ENCODE measurements at places on chromosomes 1 and 21.

GRCh38 chr1:111880881-111881837 lies 108.3 kb downstream of the KCND3 start:
- no peak for DNase-seq

- DNase-seq = no peak
Measured at GRCh38 chr1:78673120-78673519, 23.5 kb downstream of the IFI44 start.

DNA sequence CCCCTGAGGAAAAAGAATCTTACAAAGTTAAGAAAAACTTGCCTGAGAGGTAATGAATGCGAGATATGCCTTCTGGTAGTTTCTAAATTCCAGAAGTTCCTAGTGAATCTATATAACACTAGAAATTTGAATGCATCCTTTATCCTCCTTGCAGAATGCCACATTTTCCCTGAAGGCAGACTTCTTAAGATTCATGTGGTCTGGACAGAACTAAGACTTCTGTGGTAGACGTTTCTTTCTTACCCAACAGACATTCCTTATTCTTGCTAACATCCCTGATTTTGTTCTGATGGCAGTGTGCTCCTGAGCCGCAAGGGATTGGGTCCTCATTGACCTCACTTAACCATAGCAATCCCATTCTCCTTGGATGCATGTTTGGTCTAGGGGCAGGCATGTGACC lies 121.3 kb upstream of the PAPPA2 start:
- no peak for DNase-seq

- no peak for DNase-seq
Measured at GRCh38 chr1:111249960-111250359, 22.4 kb downstream of the CHI3L2 start.

- no peak for DNase-seq
Measured at GRCh38 chr1:54597455-54598030, 25.8 kb downstream of the FAM151A start.

- no peak for DNase-seq
Measured at GRCh38 chr1:84907095-84907827, 14.3 kb upstream of the LPAR3 start.

- no peak for DNase-seq
Measured at GRCh38 chr1:80462006-80462405, 1338.7 kb upstream of the ADGRL2 start.

GRCh38 chr21:45554477-45555175 lies 12.4 kb upstream of the SLC19A1 start:
- peak; percentile 75 for DNase-seq

GRCh38 chr1:187878883-187879282 lies 1050.1 kb downstream of the PLA2G4A start:
- DNase-seq = no peak

- no peak for DNase-seq
Measured at GRCh38 chr1:29342351-29342750, 106.0 kb downstream of the PTPRU start.

GRCh38 chr1:117564227-117565075 lies 41.4 kb upstream of the TENT5C start:
- DNase-seq = no peak

- DNase-seq = no peak
Measured at GRCh38 chr1:152034324-152034653, 2.5 kb downstream of the S100A11 start.

DNA sequence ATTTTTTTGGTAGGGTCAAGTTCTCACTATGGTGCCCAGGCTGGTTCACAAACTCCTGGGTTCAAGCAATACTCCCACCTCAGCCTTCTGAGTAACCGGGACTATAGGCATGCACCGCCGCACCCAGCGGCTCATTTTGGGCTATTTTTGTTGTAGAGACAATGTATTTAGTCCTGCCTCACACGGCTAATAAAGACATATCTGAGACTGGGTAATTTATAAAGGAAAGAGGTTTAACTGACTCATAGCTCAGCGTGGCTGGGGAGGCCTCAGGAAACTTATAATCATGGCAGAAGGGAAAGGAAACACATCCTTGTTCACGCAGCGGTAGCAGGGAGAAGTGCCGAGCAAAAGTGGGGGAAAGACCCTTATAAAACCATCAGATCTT lies 4.2 kb downstream of the CELA2A start:
- no peak for DNase-seq

- peak; percentile 47 for DNase-seq
Measured at GRCh38 chr1:226643611-226644540, 95.2 kb downstream of the ITPKB start.

- DNase-seq = no peak
Measured at GRCh38 chr1:150626150-150626549, 3.3 kb downstream of the ENSA start.

- no peak for DNase-seq
Measured at GRCh38 chr1:48817505-48818114, 40.9 kb upstream of the BEND5 start.

- DNase-seq = no peak
Measured at GRCh38 chr1:91567583-91567982, 66.9 kb downstream of the CDC7 start.

- DNase-seq = no peak
Measured at GRCh38 chr1:53956308-53957168, 10.4 kb downstream of the LRRC42 start.

- no peak for DNase-seq
Measured at GRCh38 chr1:17616731-17617279, 77.3 kb downstream of the ARHGEF10L start.

DNA sequence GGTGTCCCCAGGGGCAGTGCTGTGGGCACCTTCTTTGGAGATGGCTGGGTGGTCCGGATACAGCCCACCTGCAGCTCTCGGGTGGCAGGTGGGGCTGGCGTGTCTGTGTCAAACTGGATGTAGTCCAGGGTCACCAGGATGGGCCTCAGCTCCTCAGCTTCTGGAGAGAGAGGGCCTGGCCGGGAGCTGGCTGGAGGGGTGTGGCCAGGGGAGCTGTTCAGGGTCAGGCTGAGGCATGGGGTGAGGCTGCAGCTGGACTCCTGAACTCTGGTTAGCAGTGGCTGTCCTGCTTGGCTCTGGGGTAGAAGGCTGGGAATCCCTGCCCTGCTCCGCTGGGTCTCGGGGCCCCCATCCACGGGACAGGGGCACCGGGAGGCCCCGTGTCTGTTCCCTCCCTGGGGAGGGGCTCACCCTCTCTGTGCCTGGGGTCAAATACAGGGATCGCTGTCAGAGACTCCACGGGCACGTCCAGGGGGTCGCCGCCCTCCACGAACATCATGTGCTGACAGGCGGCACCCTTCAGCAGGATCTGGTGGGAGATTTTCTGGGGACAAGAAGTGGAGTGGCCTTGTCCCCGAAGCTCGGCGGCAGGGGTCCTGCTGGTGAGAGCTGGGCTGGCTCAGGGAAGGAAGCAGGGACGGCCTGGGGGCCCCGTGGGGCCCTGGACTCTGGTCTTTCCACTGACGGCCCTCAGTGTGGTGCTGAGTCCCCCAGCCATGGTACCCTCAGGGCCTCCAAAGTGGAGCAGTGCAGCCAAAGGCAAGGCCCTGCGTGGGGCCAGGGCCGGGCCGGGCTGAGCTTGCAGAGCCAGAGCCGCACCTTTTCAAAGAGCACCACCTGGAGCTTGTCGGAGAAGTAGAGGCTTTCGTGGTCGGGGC lies 4.1 kb upstream of the TMEM52 start:
- DNase-seq = no peak

GRCh38 chr21:14120091-14120734 lies 90.5 kb downstream of the LIPI start:
- no peak for DNase-seq

DNA sequence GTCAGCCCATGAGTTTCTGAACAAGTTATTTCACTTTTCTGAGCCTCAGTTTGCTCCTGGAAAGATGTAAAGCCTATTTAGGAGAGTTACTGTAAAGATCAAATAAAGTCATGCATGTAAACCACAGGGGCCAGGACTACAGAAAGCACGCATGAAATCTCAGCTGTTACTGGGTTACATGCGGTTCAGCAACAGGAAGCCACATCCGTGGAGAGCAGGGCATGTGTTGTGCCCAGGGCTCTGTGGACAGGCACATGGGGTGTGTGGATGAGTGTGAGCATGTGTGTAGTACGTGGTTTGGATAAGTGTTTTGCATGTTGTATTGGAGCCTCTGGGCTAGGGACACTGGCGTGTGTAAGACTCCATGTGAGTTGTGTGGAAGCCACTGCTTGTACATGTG lies 2.2 kb upstream of the EPHA2 start:
- peak; percentile 59 for DNase-seq

GRCh38 chr1:244322181-244322580 lies 129.5 kb downstream of the ADSS2 start:
- no peak for DNase-seq

DNA sequence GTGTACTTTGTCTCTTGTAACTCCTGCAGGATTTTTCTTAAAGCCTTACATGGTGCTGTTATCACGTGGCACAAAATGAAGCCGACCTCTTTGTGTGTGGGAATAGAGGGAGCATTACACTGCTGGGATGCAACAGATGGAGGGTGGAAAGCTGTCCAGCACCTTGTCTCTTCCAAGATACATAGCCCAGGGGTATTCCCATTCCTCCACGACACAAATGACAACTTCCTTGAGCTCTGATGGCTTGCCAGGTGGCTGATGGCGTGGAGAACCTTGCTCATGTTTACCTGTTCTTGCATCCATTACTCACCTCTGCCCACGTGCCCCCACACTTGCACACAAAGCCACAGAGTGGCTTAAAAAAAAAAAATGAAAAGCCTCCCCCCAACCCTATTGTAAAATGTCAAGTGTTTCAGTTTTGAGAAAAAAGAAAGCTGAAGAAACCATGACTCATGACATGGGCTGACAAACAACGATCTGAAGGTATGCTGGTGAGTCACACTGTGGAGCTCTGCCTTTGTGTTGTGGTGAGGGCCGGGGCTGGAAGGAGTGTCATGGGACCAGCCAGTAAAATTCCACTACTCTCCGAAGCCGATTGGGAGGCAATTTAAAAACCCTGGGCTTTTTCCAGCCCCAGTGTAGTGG lies 32.0 kb upstream of the ATP5PO start:
- DNase-seq = peak; percentile 96

DNA sequence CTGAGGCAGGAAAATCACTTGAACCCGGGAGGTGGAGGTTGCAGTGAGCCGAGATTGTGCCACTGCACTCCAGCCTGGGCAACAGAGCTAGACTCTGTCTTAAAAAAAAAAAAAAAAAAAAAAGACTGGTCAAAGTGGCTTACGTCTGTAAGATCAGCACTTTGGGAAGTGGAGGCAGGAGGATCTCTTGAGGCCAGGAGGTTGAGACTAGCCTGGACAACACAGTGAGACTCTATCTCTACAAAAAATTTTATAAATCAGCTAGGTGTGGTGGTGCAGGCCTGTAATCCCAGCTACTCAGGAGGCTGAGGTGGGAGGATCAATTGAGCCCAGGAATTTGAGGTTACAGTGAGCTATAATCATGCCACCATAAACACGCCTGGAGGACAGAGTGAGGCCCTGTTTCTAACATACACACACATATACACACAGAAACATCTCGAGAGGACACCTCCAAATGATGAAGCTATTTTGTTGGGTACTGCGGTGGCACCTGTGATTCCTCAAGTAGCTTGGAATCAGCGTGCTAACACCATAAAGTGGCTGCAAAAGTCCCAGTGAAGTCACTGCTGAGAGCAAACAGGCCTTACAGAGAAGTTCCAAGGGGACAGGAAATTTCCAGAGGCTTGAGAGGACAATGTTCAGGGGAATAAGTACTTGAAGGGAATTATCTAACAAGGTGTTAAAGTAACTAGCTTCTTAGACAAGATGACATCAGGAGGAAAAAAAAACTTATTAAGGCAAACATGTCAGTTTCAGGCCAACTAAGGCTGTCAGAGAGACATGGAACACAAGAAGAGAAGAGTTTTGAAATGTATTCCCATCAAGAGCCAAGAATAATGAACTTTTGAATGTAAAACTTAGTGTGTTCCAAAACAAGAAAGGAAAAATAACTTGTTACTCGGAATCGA lies 1.3 kb downstream of the NADK start:
- no peak for DNase-seq

GRCh38 chr1:8315573-8316475 lies 2.1 kb upstream of the SLC45A1 start:
- no peak for DNase-seq

- no peak for DNase-seq
Measured at GRCh38 chr1:10057343-10057742, 24.6 kb downstream of the UBE4B start.

GRCh38 chr1:221837896-221838295 lies 96.0 kb upstream of the DUSP10 start:
- DNase-seq = no peak

DNA sequence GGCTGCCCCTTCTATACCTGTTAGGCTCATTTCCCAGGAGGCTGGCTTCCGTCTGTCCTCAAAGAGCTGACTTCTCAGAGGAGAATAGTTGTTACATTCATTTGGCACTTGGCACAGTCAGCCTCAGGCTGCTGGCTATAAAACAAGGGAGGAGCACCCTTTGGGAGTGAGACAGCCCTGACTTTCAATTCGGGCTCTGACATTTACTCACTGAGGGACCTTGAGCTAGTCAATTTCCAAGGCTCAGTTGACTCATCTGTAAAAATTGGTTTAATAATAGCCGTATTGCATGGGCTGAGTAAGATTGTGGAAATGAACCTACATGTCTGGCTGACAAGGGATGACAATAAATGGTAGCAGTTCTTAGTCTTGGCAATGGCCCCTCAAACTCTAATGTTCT lies 13.7 kb downstream of the ALX3 start:
- no peak for DNase-seq

DNA sequence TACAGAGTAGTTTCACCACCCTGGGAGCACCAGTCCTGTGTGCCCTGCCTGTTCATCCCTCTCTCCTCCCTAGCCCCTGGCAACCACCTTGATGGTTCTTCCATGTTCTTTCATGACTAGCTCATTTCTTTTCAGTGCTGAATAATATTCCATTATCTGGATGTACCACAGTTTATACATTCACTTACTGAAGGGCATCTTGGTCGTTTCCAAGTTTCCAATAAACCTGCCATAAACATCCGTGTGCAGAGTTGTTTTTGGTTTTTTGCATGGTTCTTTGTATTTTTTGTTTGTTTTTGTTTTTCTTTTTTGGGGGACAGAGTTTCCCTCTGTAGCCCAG lies 13.9 kb downstream of the TIAM1 start:
- no peak for DNase-seq

- no peak for DNase-seq
Measured at GRCh38 chr1:234405676-234406075, 32.4 kb downstream of the COA6 start.

GRCh38 chr1:66271904-66272254 lies 262.1 kb upstream of the SGIP1 start:
- no peak for DNase-seq
